NCI-H1105 (cell line): ENCODE measurements at places on chromosomes 7 and 10.

- no peak for DNase-seq
Measured at GRCh38 chr10:26368463-26368862, 69.7 kb upstream of the APBB1IP start.

DNA sequence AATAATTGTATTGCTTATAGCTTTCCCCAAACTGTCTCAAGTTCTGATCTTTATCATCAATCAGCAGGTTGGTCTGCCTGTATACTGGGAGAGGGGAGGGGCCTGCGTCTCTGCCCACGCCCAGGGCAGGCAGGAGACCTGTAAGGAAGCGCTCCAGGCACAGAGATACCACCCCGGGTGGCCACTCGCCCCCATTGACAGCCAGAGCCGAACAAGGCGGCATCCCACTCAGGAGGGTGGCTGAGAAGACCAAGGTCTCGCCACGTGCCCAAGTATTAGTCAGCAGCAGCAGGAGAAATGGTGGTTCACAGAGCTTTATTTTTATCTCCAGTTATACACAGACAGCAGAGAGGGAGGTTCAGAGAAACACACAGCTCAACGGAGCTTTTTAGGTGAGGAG lies 7.2 kb downstream of the STK32C start:
- DNase-seq = no peak

GRCh38 chr10:90319188-90319914 lies 538.5 kb downstream of the HTR7 start:
- DNase-seq = no peak

DNA sequence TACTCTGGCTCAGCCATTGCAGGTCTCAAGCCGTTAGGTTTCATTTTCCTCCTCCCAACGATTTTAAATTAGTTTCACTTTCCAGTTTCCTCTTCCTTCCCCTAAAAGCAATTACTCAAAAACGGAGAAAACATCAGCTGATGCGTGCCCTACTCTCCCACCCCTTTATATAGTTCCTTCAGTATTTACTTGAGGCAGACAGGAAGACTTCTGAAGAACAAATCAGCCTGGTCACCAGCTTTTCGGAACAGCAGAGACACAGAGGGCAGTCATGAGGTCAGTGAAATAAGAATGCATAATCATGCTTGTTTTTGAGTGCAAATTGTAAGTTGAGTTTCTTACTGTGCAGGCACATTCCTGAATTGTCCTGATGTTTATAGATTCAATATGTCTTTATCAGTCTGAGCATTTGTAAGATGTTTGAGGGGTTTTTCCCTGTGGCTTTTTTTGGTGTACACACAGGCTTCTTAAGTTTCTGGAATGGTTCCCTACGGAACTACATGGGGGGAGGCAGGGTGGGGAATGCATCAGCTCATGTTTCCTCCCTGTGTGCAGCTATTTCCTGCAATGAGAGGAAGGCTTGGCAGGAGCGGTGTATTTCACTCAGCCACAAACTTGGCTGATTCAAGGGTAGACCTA lies at the start of gene IFIT3:
TSS of gene IFIT3 (plus strand) at position 195 of the 639 bp plus-strand sequence. CDS start at position 272, 77 bp downstream.
- DNase-seq = no peak

GRCh38 chr10:35783305-35783838 lies 141.3 kb upstream of the FZD8 start:
- no peak for DNase-seq

GRCh38 chr7:12706900-12707536 lies 19.6 kb downstream of the ARL4A start:
- no peak for DNase-seq

DNA sequence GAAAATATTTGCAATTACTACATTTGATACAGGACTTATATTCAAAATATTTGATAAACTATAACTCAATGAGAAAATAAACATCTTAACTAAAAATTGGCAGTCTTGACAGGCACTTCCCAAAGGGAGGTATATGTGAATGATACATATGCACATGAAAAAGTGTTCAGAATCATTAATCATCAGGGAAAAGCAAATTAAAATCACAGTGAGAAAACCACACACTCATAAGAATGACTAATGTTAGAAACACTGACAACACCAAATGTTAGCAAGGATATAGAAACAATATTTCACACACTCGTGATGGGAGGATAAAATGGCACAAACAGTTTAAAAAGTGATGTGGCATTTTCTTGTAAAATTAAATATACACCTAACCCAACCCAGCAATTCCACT lies 4.1 kb upstream of the VPS26A start:
- DNase-seq = no peak

- no peak for DNase-seq
Measured at GRCh38 chr7:44258423-44258760, 57.6 kb downstream of the YKT6 start.

GRCh38 chr7:26461518-26461917 lies 169.9 kb downstream of the SNX10 start:
- DNase-seq = no peak

- no peak for DNase-seq
Measured at GRCh38 chr10:7672341-7673134, 5.8 kb upstream of the ITIH5 start.

- DNase-seq = no peak
Measured at GRCh38 chr10:34723750-34724149, 91.3 kb downstream of the PARD3 start.
